Prostate gland (tissue), 2 donors: ENCODE measurements at places on chromosomes 13 and 19.

GRCh38 chr19:18194554-18195238 lies 1.7 kb downstream of the MPV17L2 start:
- DNase-seq: no peak

- DNase-seq: no peak
Observed at GRCh38 chr13:98768522-98768921, 16.1 kb upstream of the SLC15A1 start.

DNA sequence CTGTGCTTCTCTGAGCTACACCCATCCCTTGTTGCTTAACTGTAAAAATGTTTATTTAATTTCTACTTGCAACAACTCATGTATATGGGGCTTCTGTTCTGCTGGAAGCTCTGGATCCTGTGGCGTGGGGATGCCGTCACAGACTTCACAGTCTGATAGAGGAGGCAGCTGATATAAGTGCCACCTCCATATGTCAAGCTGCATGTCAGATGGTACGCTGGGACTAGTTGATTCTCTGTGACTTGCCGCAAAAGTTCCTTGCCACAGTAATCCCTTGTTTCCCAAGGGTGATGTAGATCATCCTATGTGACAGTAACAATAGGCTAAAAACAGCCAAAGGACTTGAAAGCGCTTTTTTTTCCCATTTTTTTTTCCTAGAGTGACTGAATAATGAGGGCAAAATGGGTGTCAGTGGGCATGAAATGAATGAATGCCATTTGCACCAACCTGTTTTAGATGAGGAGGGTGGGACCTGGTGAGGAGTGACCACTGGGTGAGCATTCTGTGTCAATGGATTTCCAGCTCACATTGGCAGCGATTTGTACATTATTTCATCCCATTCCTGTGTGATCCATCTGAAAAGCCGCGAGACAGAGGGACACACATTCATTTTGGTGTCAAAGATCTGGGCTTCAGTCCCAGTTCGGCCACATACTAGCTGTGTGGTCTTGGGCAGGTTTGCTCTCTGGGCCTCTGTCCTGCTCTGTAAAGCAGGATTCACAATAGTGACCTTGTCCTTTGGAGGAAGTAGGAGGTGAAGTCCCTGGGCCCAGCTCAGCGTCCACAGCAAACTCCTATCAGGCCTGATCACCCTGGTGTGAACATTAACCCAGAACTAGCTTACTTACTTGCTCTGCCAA lies 88.9 kb upstream of the RNF113B start:
- no peak for DNase-seq

GRCh38 chr19:7507884-7508283 lies 8.0 kb upstream of the ZNF358 start:
- DNase-seq: no peak

- no peak for DNase-seq
Observed at GRCh38 chr19:57815247-57816075, 748 bp upstream of the ZNF552 start.

DNA sequence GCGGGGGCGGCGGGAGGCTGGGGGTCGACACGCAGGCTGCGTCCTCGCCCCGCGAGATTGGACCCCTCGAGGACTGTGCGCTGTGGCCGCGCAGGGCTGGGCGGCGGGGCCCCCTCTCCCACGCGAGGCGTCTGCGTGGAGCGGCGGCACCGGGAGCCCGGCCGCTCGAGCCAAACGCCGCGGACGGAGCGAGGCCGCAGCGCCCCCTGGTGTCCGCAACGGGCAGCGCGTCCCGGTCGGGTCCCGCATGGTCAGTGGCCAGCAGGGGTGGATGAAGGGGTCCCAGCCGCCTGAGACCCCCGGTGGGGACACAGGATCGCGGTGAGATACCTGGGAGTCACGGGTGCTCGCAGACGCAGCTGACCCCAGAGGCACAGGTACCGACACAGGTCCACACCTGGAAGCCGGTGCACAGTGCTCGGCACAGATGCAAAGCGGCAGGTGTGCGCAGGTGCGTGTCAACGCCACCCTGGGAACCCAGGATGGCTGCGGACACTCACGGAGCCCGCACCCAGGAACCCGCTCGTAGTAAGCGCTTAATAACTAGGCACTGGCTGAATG lies 2.1 kb upstream of the CIRBP start:
- DNase-seq: peak; percentile 61

- no peak for DNase-seq
Observed at GRCh38 chr13:57726981-57727380, 95.4 kb downstream of the PCDH17 start.

GRCh38 chr13:27631665-27632064 lies 10.0 kb downstream of the POLR1D start:
- no peak for DNase-seq
